ENCODE measurements at places on chromosomes 7 and 10. TPM values are rescaled to one million over a fixed set of nuclear protein-coding genes. Genes with fewer than 3 reads are reported as not detected.

CCL26 gene
- total RNA-seq, result not detected

COL13A1 gene
- 0.47 TPM for total RNA-seq

ARHGEF35 gene
- total RNA-seq, result 0.93 TPM

GRCh38 chr10:44967616-44968015, 8.0 kb downstream of the RASSF4 start:
- DNase-seq, result no peak

- no peak for DNase-seq
These were observed 2.2 kb upstream of the AP1S1 start for GRCh38 chr7:101151908-101152651.
